Mucosa of descending colon (tissue), 3 donors: ENCODE measurements at places on chromosomes 7 and 10. TPM values are rescaled to one million over a fixed set of nuclear protein-coding genes. Genes with fewer than 3 reads are reported as not detected.
A peak's percentile ranks its signal among the peaks of the same experiment; 100 is the strongest.

GRCh38 chr10:6140141-6140841 lies 51.5 kb downstream of the RBM17 start:
- peak; percentile 74 for DNase-seq

DNA sequence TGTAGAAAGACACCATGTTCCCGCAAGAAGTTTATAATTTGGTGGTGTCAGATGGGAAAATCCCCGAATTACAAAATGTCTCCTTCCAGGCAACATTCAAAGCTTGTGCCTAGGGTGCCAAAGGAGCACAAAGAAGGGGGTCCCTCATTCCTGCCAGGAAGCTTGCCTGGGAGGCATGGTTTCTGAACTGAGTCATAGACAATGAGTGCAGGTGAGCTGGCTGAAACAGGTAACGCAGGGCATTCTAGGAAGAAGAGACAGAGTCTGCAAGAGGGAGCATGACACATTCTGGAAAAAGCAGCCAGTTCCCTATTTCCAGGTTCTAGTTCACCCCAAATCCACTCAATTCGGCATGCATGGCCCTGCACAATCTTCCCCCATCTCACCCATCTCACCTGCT lies 11.9 kb upstream of the CALU start:
- DNase-seq: no peak

UROS gene
- total RNA-seq: 23.9 TPM

GRCh38 chr7:73974101-73974947 lies 53.6 kb upstream of the ELN start:
- DNase-seq: no peak

DNA sequence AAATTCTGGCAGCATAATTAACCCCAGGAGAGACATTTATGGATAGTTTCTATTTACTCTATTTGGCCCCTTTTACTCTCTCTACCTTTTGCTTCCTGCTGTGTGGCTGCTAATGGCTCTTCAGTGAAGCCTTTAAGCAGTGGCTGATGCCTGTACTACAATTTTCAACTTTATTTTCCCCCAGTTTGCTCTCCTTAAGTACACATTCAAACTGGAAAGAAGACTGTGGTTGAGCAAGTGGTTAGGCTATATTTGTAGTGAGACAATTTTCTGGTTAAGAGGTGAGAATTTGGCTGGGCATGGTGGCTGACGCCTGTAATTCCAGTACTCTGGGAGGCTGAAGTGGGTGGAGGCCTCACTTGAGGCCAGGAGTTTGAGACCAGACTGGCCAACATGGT lies 8.5 kb upstream of the RSBN1L start:
- no peak for DNase-seq

SPDYE2 gene
- total RNA-seq: not detected

DNA sequence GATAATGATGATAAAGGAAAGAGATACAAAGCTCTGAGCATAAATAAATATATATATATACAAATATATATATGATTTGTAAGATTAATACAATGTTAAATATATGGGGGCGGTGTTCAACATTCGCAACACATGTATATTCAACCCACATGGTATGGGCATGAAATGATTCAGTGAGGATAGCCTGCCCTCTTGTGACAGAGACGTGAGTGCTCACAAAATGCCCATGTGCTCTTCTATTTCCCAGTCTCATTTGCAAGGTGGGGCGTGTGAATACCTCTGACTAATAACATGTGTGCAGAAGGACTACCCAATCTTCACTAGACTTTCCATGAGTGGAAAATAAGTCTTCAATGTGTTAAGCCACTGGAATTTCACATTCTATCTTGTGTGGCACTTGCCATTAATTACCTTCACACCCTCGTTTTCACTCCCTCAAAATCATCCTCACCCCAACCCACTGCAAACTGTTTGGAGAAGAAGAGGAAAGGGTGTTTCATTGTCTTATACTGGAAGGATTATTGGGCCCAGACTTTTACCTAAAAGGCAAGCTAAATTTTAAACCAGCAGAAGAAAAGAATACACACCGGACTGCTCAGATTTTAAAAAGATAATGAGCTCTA lies 26.9 kb downstream of the ASAH2 start:
- no peak for DNase-seq

- no peak for DNase-seq
These were observed 108.3 kb downstream of the COL28A1 start for GRCh38 chr7:7427363-7427762.

SPAM1 gene
- total RNA-seq: not detected

CC2D2B gene
- 0.41 TPM for total RNA-seq

GRCh38 chr10:4241724-4242345 lies 456.8 kb upstream of the KLF6 start:
- DNase-seq: no peak

COL17A1 gene
- 284 TPM for total RNA-seq

- DNase-seq: no peak
These were observed 676.3 kb upstream of the STEAP1 start for GRCh38 chr7:89477991-89478390.

- no peak for DNase-seq
These were observed 697 bp downstream of the ARPC1A start for GRCh38 chr7:99326408-99326782.

CHST3 gene
- total RNA-seq: 15.7 TPM

AKR1D1 gene
- total RNA-seq: not detected

GRCh38 chr10:103716206-103717160 lies 138.9 kb downstream of the SH3PXD2A start:
- DNase-seq: no peak

DNA sequence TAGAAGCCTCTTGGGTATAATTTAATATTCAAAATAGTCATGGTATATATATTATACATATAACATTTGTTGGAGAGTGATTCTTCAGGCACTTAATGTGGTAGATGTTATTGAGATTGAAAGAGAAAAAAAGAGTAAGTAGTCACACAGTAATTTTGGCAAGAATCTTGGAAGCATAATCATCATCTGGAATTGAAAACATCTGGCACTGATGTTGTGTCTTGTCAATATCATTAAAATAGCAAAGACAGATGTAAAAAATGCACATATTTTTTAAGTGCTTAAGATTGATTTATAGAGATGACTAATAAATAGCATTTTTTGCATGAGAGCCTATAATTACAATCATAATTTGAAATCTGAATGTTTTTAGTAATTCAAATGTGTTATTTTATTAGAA lies 9.5 kb downstream of the SEMA3D start:
- DNase-seq: no peak

DNA sequence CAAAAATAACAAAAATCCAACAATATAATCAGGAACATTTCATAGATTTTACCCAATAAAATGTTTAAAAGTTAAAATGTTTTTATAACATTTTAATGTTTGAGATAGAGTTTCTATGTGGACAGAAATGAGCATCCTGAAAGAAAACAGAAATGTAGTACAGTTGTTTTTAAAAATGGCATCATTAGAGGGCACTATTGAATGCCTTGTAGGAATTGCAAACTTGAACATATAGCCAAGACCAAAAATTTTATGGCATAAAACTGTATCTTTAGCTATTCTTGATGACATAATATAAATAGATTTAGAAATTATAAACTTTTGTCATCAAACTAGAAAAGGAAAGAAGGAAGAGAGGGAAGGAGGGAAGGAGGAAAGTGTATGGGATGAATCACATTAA lies 1372.7 kb downstream of the GATA3 start:
- DNase-seq: no peak

- no peak for DNase-seq
These were observed 35.3 kb downstream of the IL15RA start for GRCh38 chr10:5942001-5942400.

GRCh38 chr7:21371360-21371759 lies 56.5 kb upstream of the SP4 start:
- no peak for DNase-seq

ATOH7 gene
- 0.19 TPM for total RNA-seq

DNA sequence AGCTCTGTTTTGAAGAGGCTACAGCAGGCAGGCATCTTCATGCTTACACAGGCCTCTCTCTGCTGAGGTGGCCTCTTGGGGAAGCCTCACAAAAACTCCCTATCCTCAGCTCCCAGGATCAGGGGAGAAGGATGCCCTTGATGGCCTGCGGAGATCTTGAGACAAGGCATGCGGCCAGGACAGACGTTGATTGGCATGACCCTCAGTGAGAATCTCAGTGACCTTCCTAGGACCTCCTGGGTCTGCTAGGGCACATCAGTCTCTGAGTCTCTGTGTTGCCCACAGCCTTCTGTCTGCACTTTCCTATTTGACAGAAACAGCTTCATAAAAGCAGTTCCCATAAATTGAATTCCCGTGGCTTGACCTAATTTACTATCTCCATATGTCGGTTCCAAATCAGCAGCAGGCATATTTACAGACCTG lies 1005.8 kb upstream of the C7orf33 start:
- no peak for DNase-seq

DNA sequence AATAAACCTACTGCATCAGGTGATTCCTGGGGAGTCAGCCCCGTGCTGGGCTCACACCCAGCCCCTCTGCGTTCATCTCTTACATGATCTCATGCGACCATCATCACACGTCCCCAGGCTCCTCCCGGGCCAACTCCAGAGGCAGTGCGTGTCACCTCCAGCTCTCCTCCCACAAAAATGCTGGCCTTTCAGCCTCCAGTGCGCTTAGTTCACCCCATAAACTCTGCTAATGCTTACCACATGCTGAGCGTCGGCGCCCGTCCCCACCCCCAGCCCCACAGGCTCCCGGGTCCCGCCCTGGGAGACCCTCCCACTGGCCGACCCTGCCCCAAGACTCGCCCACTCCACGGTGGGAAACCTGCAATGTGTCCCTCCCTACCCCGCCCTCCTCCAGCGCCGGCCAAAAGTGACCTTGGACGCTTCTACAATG lies 816 bp upstream of the SDK1 start:
- DNase-seq: peak; percentile 54

GRCh38 chr7:137166363-137166762 lies 177.2 kb downstream of the PTN start:
- no peak for DNase-seq

GRCh38 chr7:28383975-28384374 lies 28.3 kb upstream of the CREB5 start:
- DNase-seq: no peak

ZNF467 gene
- total RNA-seq: 19.5 TPM

- DNase-seq: no peak
These were observed 40.6 kb downstream of the AKR1D1 start for GRCh38 chr7:138116892-138117291.

DNA sequence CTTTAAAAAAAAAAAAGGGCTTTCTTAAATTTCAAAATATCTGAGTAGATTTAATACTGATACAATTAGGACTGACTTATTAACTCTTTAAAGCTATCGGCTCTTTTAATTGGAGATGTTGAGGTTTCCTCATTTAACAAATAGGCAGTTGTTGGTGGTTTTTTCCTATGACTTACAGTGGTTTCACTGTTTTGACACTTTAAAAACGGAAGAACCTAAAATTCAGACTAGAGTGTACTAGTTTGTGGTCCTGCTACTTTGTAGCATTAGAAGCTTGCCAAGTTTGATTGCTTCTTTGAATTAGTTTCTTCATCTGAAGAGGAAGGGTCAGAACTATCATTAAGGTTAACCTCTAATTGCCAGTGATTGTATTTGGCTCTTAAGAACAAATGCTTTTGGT lies 27.7 kb downstream of the CUL1 start:
- DNase-seq: no peak

STRIP2 gene
- 1.3 TPM for total RNA-seq

DNA sequence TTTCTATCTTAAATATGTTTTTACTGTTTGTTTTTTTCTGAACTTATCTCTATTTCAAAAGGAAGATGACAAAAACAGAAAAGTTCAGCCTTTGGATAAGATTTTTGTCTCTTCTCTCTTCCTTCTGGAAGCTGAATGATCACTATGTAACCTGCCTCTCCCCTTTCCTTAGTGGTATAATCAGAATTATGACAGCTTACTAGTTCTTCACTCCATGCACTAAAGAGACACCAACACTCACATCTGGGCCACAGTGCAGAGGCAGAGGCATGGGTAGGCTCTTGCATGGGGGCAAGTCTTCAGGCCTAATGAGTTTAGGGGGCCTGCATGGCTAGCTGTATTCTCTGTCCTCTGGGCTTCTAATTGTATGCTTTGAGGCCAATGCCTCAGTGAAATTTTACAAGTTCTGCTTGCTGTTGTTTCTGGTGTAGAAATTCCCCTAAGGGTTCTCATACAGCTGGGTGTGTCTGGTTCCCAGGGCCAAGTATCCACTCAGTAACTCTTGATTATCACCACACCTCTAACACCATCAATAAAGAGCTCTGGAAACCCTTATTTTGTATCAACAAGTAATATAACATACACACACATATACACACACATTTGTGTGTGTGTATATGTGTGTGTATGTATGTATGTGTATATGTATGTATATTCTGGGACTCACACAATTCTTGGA lies 96.8 kb upstream of the POM121L12 start:
- no peak for DNase-seq

DNA sequence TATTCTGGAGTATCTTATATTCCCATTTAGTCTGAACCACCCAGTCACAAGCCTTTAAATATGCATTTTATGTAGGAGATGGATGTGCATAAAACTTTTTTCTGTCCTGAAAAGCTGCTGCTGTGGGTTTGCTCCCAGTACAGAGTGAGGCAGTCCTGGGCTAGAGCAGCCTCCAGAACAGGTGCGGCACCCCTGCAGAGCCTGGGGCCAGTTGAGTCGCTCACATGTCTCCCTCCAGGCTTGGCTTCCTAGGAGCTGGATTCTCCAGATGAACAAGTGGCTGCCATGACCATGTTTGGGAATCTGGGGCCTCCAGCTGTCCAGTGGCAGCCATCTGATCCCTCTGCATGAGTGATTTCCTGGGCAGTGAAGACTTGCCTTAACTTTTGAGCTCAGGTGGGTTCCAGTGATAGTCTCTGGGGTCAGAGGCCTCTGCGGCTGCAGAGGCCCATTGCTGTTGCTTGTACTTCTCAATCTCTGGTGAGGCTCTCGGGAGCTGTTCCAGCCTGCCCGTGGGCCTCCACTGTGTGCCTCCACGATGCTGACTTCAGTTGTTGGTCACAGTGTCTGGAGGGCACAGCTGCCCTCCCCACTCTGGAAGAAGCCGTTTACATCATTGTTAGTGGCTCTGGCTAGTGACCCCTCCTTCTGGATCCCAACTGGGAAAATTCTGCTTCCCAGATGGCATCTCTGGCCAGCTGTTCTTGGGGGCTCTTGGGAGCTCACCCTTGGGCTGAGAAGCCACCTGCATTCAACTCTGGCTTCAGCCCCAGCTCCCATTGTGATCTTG lies 120.4 kb downstream of the EMX2 start:
- no peak for DNase-seq

DNA sequence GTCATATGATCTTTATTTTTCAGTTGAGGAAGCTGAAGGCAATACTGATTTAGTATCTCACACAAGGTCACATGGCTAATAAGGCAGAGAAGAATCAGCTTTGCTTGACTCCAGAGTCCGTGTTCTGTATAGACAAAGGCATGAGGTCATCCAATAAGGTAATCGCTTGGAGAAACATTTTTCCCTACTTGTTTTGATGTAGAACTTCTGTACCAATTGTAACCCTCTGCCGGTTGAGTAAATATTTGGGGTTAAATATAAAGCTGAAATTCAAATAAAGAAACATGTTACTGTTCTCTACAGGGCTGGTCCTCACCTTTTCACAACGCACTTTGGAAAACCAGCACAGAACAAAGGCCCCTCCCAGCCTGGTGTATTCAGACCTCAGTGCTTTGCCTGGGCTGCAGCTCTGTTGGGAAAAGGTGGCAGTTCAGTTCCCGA lies 83.0 kb upstream of the INSYN2A start:
- DNase-seq: no peak
